NCI-H748 treated with DMSO at 0.1 percent for 48 hours (cell line): ENCODE measurements at places on chromosomes 1 and 21.

DNA sequence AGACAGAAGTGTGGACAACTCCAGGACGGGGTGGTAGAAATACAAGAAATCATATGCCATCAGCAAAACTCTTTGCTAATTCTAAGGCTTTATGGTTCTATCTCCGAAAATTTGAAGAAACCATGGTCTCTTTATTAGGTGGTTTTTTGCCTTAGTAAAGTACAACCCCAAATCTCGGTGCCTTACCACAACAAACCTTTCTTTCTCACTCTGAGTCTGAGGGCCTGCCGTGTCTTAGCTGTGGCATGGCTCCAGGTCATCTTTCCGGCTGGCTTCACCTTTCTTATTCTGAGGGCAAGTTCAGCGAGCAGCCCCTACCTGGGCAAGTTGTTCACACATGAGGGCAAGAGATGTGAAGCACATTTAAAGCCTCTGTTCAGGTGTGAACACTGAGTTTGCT is 280.6 kb downstream of the TTLL7 start:
- DNase-seq = no peak

DNA sequence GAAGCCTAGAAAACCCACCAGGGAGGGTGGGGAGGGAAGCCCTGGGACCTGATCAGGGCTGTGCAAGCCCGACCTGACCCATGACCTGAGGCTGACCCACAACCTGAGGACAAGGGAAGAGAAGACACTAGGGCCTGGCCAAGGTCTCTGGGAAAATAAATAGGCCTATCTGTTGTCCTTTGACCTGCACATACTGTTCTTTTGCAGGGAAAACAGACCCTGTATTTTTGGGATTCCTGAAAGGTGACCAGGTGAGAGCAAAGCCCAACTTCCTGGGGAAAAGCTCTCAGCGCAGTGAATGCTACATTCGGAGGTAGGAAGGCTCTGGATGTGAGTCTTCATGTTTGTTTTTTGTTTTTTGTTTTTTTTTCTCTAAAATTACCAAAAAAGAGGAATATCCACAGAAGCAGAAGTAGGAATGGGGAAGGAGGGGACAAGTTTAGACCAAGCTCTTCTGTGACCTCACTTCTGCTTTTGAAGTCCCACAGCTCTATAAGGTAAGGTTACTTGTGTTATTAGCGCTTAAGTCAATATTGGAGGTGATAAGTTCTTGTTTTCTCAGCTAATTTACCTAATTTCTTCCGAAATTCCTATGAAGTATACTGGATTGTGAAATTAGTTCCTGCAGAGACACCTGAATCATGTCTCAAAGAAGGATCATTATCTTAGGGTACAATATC is 26.2 kb upstream of the LYST start:
- DNase-seq = no peak

DNA sequence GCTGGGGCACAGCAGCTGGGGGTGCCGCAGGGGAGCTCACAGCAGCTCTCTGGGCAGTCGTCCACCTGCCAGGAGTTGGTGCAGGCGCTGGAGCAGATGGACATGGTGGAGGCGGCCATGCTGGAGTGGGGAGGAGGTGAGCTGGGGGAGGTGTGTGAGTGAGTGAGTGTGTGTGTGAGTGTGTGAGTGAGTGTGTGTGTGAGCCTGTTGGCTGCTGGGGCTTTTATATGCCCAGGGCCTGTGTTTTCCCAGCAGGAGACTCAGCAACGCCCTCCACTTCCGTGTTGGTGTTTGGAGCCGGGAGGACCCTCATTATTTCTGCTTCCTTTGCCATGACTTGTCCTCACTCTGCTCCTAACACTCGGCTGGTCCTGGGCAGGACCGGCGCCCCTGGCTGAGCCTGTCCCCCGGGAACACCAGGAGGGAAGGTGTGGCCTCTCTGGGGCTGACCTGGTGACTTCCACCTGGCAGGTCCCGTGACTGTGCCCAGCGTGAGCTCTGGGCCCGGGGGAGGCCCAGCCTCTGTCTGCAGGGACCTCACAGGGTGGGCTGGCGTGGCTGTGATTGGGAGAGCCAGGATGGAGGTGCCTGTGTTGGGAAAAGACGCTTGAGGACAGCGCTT is at the start of gene KRTAP10-2:
KRTAP10-2 (minus strand) TSS at position 166 of the 622 bp plus-strand sequence; CDS start at position 119, 47 bp downstream.
- DNase-seq = no peak

GRCh38 chr1:47934243-47934805 is 62.9 kb downstream of the TRABD2B start:
- DNase-seq = no peak

- DNase-seq = no peak
Measured at GRCh38 chr1:185998391-185998790, 264.2 kb downstream of the HMCN1 start.

GRCh38 chr1:207823880-207824566 is 72.2 kb downstream of the CD46 start:
- no peak for DNase-seq
